ENCODE measurements at places on chromosomes 5 and 9.

- no peak for DNase-seq
Measured at GRCh38 chr5:14399054-14399692, 182.4 kb upstream of the OTULINL start.

DNA sequence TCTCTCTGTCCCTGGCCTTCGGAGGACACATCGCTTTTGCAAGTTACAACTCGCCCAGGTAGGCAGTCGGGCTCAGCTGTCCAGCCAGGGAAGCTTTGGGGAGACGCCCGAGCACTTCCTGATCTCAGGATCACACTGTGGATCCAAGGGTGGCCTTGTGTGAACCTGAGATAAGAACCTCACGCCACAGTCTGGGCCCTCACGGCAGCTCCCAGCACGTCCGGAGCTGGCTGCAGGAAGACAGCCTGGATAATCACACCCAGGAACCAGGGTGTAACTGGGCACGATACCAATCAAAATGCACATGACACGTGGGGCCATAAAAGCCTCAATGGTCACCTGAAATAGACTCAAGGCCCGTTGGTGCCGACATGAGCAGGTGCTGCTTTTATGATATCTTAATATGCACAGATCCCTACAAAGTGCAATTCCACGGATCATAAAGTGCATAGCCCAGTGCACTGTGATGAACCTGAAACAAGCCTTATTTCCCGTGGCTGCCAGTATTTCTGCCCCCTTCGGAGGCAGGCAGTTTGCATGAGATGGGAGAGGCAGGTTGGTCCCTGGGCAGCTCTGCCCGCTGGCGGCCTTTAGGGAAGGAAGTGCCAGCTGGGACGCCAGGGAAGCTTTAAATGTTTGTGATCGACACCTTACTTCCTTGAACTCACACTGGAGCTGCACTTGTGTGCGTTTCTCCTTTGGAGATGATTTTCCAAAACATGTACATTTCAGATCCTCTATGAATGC lies 14.5 kb downstream of the SLC6A18 start:
- DNase-seq: no peak

- no peak for DNase-seq
Measured at GRCh38 chr5:127608077-127608660, 40.7 kb upstream of the CTXN3 start.

DNA sequence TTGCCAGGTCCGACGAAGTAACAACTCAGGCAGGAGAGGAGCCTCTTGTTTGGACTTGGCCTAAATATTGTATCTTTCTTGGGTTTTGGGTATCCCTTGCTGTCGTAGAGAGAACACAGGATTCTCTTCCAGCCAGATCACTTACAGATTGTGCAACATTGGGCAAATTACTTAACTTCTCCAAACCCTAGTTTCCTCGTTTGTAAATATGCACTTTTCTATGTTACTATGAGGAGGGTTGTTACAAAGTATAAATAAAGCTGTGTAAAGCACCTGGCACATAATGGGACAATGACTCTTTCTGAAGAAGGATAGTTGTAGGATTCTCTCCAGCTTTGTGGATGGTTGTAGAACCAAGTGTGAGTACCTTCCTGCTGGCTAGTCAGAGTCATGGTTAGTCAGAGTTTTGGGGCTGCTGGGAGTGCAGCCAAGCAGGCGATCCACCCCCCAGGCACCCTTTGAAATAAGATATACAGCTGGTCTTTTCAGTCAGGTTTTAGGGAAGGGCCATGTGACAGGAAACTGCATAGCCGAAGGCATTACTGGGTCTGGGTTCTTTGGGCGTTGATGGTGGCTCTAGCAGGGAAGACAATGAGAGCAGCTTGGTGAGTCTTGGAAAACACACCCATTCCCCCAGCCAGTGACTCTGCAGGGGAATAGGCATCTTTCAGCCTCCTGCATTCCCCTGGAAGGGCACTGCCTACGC lies 49.9 kb upstream of the GDNF start:
- DNase-seq: no peak

- no peak for DNase-seq
Measured at GRCh38 chr5:155794795-155795194, 532.2 kb upstream of the SGCD start.

GRCh38 chr5:173697931-173698579 lies 81.6 kb upstream of the BOD1 start:
- no peak for DNase-seq

GRCh38 chr5:146527785-146528184 lies 11.8 kb upstream of the GPR151 start:
- no peak for DNase-seq

GRCh38 chr9:118459913-118460312 lies 755.7 kb downstream of the TLR4 start:
- no peak for DNase-seq

DNA sequence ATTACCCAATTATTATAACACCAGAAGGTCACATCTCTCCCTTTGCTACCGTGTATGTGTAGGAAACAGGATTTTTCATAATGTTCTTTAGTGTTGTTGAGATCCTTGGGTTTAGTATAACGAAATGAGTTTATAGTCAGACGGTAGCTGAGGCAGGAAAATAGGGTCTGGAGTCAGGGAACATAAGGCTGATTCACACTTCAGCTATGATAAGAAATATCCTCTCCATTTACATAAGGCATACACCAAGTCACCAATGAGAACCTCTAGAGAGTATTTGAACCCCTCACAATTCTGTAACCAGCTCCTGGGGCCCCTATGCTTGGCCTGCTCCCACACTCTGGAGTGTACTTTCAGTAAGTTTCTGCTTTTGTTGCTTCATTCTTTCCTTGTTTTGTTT lies 58.9 kb upstream of the ANKH start:
- no peak for DNase-seq

DNA sequence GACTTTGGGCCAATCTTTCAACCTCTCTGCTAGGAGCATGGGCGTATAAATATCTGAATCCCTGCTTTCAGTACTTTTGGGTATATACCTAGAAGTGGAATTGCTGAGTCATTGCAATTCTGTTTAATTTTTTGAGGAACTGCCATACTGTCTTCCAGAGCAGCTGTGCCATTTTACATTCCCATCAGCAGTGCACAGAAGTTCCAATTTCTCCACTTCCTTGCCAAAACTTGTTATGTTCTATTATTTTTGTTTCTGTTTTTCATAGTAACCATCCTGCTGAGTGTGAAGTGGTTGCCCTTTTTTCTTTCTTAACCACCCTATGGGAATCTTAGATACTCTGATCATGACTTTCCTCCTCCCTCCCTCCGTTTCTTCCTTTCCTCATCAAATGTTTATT lies 11.1 kb upstream of the CCIN start:
- DNase-seq: no peak

- DNase-seq: no peak
Measured at GRCh38 chr5:148091991-148092964, 28.5 kb downstream of the SPINK5 start.

DNA sequence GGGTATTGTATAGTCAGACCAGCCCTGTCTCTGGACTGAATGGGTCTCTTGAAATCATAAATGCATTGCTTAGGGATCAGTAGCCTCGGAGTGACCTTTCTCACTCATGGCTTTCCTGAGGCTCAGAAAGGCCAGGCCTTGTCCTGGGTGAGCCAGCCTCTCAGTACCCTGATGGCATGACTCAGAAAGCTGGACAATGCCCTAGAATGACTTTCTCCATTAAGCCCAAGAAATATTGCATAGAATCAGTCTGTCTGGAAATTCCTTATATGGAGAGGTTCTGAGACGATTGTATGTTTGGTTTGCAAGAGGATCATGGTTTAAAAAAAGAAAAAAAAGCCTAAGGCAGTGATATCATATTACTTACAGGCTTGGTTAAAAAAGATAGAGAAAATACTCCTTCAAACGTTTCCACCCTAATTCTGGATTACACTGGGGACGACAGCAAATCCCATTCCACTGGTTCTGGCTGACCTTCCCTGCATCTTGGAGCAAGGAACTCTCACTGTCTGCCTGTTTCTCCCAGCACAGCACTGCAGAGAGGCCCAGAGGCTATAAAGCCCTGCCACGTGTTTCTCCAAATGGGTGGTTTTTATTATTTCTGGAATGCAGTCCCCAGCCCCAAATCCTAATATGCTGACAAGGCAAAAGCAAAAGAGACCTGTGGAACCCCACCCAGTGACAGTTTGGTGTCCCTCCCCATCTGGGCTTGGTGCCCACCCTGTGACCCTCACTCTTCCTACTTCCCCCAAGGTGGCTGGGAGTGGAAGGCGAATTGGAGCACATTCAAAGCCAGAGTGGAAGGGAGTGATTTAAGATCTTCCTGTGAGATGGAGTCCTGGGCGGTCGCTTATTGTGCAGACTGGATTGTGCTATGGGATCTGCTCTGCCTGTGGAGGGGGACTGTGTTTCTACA lies 34.4 kb downstream of the MAP1B start:
- peak; percentile 66 for DNase-seq

GRCh38 chr5:88805151-88805784 lies 77.7 kb downstream of the MEF2C start:
- no peak for DNase-seq

DNA sequence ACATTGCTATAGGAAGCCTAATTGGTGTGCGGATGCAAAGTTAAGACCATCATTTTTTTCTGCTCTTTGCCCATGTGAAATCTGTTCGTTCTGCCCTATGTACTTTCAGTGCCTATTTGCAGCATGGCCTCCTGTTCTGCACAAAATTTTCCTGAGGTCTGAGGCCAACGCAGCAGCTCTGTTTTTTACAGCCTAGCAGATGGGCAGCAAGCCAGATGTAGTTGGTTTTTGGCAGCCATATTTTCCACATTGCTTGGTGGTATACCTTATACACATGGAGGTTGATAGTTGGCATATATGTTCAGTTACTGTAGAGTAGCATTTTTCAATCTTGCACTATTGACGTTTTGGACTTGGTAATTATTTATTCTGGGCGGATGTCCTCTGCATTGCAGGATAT lies 133.5 kb upstream of the MRPS30 start:
- DNase-seq: no peak

GRCh38 chr5:31898036-31898632 lies 259.2 kb downstream of the PDZD2 start:
- no peak for DNase-seq

DNA sequence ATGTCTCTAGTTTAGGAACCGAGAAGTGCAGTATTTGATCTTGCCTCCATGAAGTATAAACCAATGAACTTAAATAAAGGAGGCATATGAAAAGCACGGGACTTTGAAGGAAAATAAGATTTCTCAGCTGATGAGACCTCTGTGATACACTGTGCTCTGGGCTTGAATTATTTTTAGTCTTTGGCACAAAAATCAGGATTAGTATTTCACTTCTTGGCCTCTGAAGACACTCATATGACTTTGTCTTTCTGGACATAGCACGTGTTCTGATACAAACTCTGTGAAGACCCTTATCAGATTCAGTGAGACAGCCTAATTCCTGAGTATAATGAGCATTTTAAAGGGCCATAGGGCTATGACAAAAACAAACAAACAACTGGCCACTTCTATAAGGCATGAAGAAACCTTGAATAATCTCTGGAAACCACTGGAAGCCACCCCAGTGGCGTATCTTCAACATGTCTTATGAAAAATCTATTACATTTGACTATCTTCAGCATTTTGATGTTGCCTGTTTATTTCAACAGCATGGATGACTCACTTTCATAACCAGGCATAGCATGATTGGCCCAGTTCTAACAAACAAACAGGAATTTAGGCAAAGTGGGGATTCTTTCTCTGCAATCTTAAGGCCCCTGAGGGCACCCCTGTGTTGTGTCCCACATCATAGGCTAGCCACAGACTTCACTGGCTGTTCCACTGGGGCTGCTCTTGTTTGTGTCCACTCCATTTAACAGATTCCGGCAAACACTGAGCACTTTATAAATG lies 90.3 kb upstream of the ZNF462 start:
- DNase-seq: no peak

- DNase-seq: no peak
Measured at GRCh38 chr5:135533794-135534193, 2.0 kb downstream of the NEUROG1 start.

- DNase-seq: no peak
Measured at GRCh38 chr5:131530706-131531331, 104.2 kb downstream of the RAPGEF6 start.

GRCh38 chr5:132027027-132027426 lies 15.6 kb upstream of the ACSL6 start:
- no peak for DNase-seq

DNA sequence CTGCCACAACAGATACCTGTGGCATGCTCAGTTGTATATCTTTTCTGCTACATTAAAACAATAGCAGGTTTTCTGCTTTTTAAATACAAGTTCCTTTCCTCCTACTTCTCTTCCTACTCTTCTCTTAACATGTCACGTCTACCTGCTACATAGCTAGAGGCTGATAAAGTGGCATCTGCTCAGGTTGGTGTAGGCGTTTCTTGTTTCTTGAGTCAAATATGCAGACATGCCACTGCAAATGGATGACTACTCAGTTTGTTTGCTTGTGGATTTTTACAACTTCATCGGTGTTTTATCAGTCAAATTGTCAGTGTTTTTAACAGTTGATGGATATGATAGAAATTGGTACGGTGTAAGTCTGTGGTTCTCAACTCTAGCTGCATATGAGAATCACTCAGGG lies 525.7 kb downstream of the TLE4 start:
- DNase-seq: no peak

DNA sequence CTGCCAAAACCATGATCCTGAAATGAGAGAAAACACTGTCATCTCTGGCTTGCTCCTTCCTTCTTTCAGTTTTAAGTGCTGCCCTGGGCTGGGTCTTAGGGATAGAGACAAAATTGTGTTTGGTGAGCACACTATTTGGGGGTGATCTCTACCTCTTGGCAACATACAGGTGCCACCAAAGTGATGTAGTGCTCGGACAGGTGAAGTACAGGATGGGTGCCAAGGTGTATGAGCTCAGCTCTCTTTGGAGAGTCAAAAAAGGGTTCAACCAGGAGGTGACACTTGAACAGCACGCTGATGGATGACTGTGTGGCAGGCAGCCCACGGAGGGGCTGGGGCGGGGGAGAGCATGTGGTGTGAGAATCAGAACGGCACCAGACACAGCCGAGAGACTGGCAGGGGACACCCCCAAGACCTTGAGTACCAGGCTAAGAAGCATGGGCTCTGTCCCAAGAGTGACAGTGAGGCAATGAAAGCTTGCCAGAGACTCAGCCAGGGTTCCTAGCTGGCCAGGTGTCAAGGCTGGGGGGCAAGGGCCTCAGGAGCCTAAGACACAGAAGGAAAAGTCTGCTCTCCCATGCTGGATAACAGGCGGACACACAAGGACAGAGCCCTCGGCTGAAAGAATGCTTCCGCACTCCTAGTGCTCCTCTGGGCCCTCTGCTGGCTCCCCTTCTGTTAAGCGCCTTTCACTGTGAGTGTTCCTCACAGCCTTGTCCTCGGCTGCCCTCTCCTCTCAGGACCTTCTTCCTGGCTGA lies 2.5 kb downstream of the NHP2 start:
- no peak for DNase-seq

GRCh38 chr5:164422400-164422799 lies 917.0 kb downstream of the MAT2B start:
- no peak for DNase-seq
